ENCODE measurements at places on chromosomes 7 and 10. TPM values are rescaled to one million over a fixed set of nuclear protein-coding genes. Genes with fewer than 3 reads are reported as not detected.

- DNase-seq, result no peak
These were observed 38.5 kb downstream of the CABCOCO1 start for GRCh38 chr10:61701055-61701705.

- no peak for DNase-seq
These were observed 32.1 kb upstream of the CALN1 start for GRCh38 chr7:72444026-72444776.

DNA sequence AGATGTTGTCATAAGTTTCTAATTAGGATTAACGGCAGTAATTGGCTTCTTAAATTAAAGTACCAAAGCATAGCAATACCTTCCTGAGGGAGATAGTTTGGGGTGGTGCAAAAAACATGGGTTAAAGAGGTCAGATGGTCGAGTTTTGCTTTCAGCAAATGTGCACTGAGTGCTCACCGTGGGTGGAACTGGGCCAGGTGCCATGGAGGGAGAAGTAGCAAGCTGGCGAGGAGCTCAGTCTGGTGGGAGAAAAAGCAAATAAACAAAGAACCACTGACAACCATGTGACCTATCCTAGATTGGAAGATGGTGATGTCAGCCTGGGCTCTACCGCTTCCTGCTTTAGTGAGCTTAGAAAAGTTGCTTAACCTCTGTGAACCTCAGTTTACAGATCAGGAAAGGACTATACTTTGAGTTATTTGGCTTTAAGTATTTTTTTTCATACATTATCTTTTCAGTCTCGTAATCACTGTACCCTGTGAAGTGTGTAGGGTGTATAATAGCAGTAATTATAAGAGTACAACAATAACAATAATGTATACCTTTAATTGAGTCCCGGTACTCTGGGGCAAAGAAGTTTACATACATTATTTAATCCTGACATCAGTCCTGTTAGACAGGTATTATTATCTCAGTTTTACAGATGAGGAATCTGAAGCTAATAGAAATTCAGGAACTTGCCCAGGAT lies 69.0 kb upstream of the PDCD4 start:
- peak; percentile 52 for DNase-seq

GRCh38 chr10:8449909-8450308 lies 395.4 kb downstream of the GATA3 start:
- DNase-seq, result no peak

DNA sequence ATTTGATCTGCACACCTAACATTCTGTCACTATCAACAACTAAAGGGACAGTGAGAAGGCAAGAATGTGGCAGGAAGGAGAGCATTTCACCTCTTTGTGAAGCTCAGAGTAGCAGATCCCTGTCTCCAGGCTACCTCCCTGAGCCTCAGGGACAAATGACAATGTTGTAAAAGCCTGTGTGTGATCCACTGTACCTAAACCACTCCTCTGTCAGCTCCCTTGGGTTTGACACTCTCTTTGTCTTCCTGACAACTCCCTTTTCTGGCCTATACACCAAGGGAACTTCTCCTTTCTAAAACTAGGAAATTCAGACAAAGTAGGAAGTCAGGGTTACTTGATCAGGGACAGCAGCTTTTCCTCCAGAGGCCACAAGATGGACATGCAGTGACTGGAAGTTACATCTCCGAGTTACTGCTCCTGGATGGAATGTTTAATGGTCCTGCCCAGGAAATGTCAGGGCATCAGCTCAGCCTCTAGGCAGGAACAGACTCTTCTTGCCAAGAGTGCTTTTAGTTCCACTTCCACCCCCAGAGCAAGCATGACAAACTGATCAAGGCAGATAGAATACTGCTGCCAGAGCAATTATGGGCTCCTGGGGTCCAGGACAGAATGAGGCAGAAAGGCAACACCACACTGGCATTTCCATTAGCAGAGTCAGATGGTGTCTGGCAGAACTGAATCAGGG lies 1014.5 kb upstream of the LRRTM3 start:
- no peak for DNase-seq

GRCh38 chr7:107043921-107044346 lies 571 bp upstream of the PRKAR2B start:
- no peak for DNase-seq

GRCh38 chr10:48430402-48430993 lies 124.0 kb downstream of the MAPK8 start:
- no peak for DNase-seq

DNA sequence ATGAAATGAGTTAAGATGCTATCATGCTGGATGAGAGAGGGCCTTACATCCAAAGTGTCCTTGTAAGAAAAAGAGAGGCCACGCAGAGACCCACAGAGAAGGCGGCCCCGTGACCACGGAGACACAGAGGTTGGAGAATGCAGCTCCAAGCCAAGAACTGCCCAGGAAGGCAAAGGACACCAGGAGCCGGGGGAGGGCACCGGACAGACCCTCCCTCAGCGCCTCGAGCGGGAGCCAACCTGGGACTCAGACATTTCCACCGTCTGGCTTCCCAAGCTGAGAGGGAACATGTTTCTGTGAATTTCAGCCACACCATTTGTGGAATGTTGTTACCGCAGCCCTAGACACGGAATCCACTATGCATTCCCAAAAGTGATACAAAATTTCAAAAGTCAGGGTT lies 22.9 kb downstream of the TCERG1L start:
- no peak for DNase-seq

GRCh38 chr7:110373859-110374258 lies 717.1 kb upstream of the LRRN3 start:
- DNase-seq, result no peak

GRCh38 chr7:51226916-51227535 lies 89.6 kb downstream of the COBL start:
- DNase-seq, result no peak

GRCh38 chr7:24896031-24896501 lies 83.9 kb downstream of the OSBPL3 start:
- DNase-seq, result no peak

GRCh38 chr7:25844102-25844870 lies 307.7 kb upstream of the NFE2L3 start:
- DNase-seq, result no peak

- DNase-seq, result no peak
These were observed 30.6 kb downstream of the SEC61G start for GRCh38 chr7:54728411-54728810.

GRCh38 chr7:10662491-10662890 lies 311.2 kb upstream of the PHF14 start:
- DNase-seq, result no peak

- no peak for DNase-seq
These were observed 220.2 kb downstream of the KCNMA1 start for GRCh38 chr10:77417359-77417758.

DNA sequence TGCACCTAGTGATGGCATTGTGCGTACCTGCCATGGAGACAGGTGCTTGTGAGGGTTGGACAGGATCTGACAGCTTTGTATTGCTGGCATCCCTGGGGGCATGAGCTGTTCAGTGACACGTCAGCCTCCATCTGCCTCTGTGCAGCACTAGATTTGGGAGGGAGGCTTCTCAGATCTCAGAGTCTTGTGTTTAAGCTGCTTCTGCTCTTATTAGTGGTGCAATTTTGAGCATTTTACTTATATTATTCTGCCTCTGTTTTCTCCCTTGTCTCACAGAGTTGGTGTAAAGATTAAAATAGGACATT lies 5.1 kb downstream of the ARHGAP22 start:
- DNase-seq, result no peak

DNA sequence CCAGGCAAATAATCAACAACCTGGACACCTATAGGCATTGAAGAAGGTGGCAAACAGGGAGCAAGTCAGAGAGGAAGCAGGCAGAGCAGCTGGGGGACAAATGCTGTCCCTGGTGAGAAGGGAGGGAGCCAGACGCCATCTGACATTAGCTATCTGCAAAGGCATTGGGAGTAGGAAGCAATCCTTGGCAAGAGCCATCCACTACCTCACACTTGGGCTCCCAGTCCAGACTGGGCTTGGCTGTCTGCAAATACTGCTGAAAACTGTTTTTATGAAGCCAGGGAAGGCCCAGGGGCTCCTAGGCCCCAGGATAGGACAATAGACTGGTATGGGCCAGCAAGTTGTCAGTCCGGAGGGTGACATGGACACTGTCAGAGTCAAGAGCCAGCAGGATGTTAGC lies 132.5 kb downstream of the SORBS1 start:
- DNase-seq, result no peak

DNA sequence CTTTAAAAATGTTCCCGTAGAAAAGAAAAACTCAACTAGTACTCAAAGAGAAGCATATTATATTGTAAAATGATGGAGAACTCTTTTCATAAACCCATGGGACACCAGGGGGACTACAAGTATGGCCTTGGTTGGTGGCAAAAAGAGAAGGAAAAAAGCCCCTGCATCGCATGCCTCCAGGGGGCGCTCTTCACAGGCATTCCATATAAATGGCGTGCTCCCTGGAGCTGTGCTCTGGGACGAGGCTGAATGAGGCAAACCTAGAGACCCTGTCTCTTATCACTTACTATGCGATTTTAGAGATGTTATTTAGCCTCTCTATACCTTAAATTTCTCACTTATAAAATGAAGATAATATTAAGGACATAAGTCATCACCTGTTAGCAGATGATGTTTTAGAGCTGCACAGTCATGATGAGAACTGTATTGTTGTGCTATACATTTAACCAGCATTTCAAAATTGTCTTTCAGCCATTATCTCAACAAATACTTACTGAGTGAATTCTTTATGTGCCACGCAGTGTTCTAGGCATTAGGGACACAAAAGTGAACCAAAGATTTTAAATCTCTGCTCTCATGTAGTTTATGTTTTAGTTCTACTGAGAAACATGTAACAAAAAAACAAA lies 105.8 kb downstream of the ARHGAP21 start:
- DNase-seq, result no peak

DNA sequence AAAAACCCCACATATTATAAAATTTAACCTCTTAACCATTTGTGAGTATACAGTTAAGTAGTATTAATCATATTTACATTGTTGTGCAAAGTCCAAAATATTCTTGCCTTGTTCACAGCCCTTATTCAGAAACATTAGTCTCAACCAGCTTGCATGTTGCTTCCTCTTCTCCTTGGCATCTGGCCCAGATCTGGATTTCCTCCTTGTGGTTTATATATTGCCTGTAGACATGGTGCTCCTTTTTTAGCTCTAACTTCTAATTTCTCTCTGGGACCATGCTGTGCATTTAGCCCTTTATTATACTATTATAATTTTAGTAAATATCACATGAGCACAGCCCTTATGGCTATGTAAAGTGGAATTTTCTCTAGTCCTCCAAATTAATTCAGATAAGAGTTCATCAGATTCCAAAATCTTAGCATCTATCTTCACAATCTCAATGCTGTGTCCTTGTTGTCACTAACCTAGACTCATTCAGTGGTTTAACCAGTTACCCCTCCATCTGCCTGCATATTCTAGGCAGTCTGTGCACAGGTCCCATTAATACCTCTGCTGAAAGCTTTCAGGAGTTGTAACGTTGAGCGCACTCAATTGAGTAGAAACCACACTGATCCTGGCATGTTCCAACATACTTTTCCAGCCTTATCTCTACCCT lies 7.9 kb downstream of the CPED1 start:
- no peak for DNase-seq

GRCh38 chr7:67918158-67918557 lies 921.5 kb downstream of the TYW1 start:
- DNase-seq, result no peak

- no peak for DNase-seq
These were observed 227.0 kb downstream of the DKK1 start for GRCh38 chr10:52541006-52541473.

GRCh38 chr7:123916240-123916724 lies 8.8 kb upstream of the SPAM1 start:
- peak; percentile 24 for DNase-seq

DNA sequence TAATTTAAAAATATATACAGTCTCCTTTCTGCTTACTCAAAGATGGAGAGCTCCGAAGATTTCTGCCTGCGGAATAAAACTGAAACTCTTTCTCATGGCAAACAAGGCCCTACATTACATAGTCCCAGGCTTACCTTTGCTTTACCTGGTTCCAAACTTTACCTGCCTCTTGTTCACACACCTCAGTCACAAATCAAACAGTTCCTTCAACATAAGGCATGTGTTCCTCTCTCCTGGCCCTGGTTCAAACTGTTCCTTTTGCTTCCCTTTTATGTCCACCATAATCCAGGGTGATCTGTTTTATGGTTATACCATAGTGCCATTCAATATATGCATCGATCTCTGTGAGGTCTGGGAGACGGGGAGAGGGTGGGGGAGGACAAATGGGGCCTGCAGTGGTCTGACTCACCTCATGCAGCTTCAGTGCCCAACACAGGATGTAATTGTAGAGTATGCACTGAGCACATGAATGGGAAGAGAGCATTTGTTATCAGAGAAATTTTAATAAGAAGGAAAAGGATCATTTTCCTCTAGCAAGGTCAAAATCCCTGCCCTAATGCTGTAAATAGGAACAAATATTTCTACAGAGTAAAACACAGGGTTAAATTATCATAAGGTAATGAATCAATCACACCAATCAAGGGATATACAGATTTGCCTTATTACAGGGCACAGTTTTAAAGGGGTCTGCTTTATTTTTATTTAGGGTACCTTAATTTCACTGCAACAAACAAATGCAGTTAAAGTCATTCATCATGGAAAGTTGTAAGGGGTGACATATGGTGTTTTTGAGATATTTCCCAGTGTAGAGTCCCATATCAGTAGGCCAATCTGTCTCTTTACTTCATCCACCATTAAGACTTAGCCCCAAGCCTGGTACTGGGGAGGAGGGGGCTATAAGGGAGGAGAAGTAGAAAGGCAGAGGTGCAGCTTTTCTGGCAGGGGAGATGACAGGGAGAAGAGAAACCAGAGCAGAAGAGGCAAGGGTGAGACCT lies 88.8 kb upstream of the PDE1C start:
- no peak for DNase-seq

GRCh38 chr7:74665296-74665938 lies 7.9 kb downstream of the GTF2I start:
- DNase-seq, result no peak

- no peak for DNase-seq
These were observed 119.3 kb downstream of the SRPK2 start for GRCh38 chr7:105269397-105269796.

DNA sequence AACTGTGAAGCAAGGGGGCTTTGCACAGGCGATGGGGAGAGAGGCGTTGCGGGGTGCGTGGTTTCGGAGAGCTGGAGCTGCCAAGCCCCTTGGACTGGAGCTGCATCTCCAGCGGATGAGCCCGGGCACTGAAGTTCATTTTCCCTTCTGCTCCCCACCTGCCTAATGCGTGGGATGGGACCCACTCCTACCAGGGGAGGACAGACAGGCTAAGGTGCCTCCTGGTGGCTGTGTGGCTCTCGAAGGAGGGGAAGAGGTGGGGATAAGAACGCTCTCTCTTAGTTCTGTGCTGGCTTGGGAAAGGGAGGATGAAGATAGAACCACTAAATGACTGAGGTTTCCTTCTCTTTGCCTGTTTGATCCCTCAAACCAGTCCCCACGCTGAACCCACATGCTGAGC lies 177.6 kb upstream of the PITRM1 start:
- DNase-seq, result no peak

- DNase-seq, result no peak
These were observed 15.1 kb downstream of the ANTXRL start for GRCh38 chr10:46301721-46302479.

GRCh38 chr7:45035893-45036292 lies 35.9 kb downstream of the CCM2 start:
- DNase-seq, result no peak

The NUTM2E gene
- polyA plus RNA-seq, result not detected

The LRRC4 gene
- polyA plus RNA-seq, result 18.1 TPM

The NKX2-3 gene
- polyA plus RNA-seq, result not detected

The GRM3 gene
- polyA plus RNA-seq, result 0.20 TPM

The COL17A1 gene
- 0.94 TPM for polyA plus RNA-seq

The CALY gene
- polyA plus RNA-seq, result not detected

The C10orf88 gene
- polyA plus RNA-seq, result 20.0 TPM

The ODAD2 gene
- polyA plus RNA-seq, result 4.6 TPM

The BNIP3 gene
- 35.9 TPM for polyA plus RNA-seq
